ENCODE measurements at places on chromosomes 3 and 15.

- no peak for DNase-seq
Observed at GRCh38 chr3:38984110-38984509, 67.6 kb downstream of the SCN11A start.

GRCh38 chr15:49060710-49061495, 14.7 kb upstream of the SECISBP2L start:
- DNase-seq: no peak

- DNase-seq: no peak
Observed at GRCh38 chr3:186839874-186840641, 2.5 kb upstream of the ADIPOQ start.

DNA sequence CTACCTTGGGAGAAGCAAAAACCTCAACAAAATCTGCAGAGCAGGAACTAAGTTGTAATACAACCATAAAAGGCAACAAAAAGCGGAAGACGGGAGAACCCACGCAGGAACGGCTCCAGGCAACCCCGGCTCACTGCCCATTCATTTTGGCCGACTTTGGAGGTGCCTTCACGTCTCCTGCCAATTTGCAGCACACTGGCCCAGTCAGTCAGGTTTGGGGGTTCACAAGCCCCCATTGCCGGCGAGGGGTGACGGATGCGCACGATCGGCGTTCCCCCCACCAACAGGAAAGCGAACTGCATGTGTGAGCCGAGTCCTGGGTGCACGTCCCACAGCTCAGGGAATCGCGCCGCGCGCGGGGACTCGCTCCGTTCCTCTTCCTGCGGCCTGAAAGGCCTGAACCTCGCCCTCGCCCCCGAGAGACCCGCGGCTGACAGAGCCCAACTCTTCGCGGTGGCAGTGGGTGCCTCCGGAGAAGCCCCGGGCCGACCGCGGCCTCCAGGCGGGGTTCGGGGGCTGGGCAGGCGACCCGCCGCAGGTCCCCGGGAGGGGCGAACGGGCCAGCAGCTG, 463 bp downstream of the TERC start:
- no peak for DNase-seq

DNA sequence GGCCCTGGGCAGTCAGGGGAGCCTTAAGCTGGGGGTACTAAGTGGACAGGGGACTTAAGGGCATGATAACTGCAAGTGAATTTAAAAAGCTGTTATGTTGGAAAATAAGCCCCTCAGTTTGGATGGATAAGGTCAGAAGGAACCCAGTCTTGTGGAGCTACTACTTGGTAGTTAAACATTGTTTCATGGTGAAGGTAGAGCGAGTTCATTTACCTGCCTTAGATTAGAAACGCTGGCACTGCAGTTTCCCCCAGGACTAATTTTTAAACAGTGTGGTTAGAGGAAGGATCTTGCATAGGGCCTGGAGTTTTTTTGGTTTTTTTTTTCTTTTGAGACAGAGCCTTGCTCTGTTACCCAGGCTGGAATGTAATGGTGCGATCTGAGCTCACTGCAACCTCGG, 31.2 kb downstream of the TRIM71 start:
- no peak for DNase-seq

- DNase-seq: no peak
Observed at GRCh38 chr3:119570229-119570628, 9.1 kb upstream of the ADPRH start.

Data from GM12891 (cell line).